AG09319 (cell line): ENCODE measurements at places on chromosomes 11 and 22.

DNA sequence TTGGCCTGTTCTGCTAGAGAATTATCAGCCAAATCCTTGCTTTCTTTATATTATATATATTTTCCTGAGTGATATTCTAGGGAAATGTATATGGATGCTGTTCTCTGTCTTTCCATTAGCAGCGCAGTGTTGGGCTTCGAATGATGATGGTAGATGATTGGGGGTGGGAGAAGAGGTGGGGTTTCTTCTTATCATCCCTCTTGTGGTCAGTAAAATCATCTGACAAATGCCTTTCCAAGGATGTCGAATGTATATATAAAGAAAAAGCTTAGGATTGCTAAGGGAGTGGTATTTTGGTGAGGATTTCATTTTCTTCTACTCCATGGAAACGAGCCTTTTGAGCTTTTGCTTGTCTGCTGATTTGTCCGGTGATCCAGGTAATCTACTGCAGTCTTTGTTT is 48.9 kb downstream of the ARHGEF12 start:
- DNase-seq, result no peak

DNA sequence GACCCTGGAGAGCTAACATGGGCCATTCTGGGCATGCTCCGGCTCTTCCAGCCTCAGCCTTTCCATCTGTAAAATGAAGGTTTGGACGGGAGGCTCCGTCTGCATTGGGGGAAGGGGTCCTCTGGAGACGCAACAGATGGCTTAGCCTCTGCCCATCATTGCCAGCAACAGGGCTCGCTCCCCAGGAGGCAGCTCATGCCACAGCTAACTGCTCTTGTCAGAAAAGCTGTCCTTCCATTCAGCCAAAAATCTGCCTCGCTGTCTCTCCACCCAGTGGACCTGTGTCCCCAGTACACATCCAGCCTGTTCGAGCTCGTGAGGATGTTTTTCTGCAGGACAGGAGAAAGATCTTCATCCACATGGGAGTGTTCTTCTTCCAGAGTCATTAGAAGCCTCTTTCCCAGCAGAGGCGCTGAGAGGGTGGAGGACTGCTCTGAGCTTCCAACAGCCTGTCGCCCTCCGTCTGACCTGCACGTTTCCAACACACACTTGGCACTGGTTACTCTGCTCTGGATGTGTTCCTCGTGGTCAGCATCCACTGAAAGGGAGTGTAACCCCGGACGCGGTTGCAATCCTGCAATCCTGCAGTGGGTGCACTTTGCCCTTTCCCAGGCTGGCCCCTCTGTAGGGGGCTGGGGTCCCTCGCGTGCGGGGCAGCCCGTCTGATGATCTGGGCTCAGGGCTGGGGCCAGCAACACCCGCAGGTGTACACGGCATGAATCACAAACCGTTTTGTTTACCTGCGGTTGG is 1340.9 kb downstream of the TBC1D22A start:
- DNase-seq, result no peak

GRCh38 chr11:111303461-111303860 is 5.1 kb downstream of the POU2AF3 start:
- no peak for DNase-seq

- DNase-seq, result no peak
These were observed 18.5 kb upstream of the FEZ1 start for GRCh38 chr11:125514336-125515101.
